ENCODE measurements at places on chromosomes 7 and 10.

DNA sequence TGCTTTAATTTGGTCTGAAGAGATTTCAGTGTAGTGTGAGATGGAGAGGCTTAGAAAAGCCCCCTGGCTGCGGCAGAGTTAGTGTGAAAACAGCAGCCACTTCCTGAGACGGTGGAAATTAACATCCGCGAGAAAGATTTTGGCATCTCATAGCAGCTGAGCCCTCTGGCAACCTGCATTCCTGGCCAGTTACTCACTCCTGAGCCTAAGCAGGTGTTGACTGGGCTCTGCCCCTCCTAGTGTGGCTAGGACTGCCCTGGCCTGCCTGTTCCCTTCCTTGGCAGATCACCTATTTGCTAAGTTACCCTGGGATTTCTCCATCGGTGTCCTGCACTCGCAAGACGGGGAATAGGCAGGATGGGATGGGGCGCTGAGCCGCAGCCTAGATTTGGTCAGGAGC, 57.6 kb upstream of the LMTK2 start:
- DNase-seq: no peak

- no peak for DNase-seq
Measured at GRCh38 chr10:92695679-92696605, 6.2 kb downstream of the HHEX start.

DNA sequence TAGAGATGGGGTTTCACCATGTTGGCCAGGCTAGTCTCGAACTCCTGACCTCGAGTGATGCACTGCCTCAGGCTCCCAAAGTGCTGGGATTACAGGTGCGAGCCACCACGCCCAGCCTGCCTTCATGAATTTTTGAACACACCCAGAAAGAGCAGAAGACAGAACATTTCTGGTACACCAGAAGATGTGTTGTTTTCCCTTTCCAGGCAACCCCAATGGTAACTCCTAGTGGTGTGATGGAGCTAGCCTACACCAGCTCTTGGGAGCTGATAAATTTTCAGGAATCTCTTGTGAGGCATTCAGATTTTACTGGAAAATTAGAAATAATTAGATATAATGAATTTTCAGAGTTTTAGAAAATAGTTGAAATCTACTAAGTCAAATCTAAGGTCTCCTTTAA, 904 bp upstream of the CCDC7 start:
- DNase-seq: no peak

DNA sequence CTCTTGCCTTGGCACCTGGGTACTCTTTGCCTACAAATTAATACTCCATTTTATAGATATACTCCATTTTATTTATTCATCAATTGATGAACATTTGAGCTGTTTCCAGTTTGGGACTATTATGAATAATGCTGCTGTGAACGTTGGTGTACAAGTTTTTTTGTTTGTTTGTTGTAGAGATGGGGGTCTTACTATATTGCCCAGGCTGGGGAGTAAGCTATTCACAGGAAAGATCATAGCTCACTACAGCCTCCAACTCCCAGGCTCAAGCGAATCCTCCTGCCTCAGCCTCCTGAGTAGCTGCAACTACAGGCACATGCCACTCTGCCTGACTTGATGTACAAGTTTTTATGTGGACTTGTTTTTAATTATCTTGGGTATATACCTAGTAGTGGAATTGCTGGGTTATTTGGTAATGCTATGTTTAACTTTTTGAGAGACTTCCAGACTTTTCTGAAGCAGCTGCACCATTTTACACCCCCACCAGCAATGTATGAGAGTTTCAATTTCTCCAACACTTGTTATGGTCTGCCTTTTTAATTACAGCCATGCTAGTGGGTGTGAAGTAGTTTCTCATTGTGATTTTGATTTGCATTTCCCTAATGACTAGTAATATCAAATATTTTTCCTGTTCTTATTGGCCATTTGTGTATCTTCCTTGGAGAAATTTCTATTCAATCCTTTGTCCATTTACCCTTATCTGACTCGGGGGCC, 15.9 kb downstream of the WBP1L start:
- no peak for DNase-seq

- DNase-seq: peak; percentile 39
Measured at GRCh38 chr7:76515999-76516443, 5.7 kb downstream of the UPK3B start.

- DNase-seq: no peak
Measured at GRCh38 chr10:123754123-123754522, 88.0 kb downstream of the GPR26 start.

GRCh38 chr10:50415292-50415691, 164.0 kb upstream of the ASAH2 start:
- DNase-seq: no peak

DNA sequence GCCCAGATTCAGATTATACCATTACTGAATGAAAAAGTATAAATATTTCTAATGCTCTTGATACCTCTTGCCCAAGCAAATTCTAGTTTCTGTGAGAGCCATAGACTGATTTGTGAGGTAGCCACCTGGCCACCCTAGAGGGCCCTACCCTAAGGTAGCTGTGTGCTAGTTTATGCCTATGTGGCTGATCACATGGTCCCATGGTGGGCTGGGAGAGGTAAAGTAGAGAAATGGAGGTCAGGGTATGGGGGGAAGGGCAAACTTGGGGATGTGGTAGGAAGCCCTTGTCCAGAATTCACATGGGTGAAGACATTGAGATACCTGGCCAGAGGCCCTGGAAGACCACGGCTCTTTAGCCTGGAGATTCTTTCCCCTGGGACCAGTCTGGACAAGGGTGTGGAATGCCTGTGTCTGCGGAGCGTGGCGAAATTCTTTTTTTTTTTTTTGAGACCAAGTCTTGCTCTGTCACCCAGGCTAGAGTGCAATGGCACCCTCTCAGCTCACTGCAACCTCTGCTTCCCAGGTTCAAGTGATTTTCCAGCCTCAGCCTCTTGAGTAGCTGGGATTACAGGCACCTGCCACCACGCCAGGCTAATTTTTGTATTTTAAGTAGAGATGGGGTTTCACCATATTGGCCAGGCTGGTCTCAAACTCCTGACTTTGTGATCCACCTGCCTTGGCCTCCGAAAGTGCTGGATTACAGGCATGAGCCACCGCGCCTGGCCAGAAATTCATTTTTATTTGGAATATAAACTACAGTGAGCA, 639.4 kb downstream of the ACTR3B start:
- DNase-seq: no peak

GRCh38 chr7:94303695-94304094, 91.0 kb upstream of the COL1A2 start:
- no peak for DNase-seq

DNA sequence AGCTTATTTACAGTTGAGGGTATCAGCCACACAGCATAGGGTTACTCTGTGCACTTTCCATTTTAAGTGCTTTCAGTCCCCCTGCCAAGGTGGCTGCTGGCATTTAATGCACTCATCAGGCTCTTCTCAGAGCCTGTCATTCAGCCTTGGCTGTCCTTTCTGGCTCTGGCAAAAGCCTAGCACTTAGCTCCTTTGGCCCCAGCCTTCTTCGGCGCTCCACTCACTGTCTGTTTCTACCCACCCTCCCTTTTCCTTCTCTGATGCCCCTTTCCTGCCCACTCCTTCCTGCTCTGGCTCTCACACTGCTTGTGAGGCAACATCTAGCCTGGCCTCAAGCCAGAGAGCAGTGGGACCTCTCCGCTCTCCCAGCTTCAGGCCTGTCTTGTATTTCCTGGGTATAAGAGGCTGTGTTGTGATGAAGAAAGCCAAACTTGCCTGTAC, 60.2 kb downstream of the WIPF3 start:
- DNase-seq: no peak

DNA sequence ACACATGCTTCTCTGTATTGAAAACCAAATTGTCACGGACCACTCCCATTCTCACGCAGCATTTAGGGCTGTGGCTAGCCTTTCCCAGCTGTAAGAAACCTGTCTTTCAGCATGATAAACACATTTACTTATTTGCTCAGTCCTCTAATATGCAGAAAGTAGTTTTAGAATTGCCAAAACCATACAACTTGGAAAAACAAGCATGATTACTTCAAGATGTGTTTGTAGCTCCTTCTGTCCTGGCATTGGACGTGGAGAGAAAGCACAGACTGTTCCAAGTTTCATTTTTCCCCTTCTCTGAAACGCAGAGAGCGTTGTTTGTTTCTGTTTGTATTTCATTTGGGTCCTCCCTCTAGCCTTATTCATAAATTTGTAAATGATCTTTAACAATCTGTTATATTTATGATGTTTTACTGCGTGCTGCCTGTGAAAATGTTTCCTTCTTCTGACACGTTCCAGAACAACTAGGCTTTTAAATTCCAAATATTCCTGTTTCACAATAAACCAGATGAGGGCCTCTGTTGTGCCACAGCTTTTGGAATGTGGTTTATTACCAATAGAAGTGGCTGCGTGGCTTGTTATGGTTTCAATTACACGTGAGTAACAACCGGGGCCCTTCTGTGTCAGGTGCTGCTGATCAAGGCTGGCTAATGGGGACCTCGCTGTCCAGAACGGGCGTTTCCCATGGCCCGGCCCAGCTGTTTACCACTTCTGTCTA, 26.1 kb downstream of the MNX1 start:
- no peak for DNase-seq

GRCh38 chr10:120824881-120825309, 26.3 kb upstream of the WDR11 start:
- DNase-seq: no peak

DNA sequence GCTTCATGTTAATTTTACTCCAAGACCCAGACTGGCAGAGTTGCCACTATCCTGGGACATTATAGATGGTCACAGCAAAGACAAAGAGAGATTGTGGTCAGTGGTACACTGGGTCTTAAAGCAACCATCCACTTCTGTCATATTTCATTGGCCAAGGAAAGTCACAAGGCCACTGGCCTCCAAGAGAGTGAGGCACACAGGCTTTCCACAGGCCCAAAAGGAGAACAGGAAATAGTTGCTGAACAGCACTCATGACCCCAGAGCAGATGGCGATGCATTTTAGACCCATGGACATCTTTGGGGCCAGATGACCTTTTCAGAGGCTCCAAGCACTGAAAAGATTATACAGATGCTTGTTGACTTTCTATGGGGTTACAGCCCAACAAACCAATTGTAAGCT, 97.4 kb downstream of the ARID5B start:
- no peak for DNase-seq

DNA sequence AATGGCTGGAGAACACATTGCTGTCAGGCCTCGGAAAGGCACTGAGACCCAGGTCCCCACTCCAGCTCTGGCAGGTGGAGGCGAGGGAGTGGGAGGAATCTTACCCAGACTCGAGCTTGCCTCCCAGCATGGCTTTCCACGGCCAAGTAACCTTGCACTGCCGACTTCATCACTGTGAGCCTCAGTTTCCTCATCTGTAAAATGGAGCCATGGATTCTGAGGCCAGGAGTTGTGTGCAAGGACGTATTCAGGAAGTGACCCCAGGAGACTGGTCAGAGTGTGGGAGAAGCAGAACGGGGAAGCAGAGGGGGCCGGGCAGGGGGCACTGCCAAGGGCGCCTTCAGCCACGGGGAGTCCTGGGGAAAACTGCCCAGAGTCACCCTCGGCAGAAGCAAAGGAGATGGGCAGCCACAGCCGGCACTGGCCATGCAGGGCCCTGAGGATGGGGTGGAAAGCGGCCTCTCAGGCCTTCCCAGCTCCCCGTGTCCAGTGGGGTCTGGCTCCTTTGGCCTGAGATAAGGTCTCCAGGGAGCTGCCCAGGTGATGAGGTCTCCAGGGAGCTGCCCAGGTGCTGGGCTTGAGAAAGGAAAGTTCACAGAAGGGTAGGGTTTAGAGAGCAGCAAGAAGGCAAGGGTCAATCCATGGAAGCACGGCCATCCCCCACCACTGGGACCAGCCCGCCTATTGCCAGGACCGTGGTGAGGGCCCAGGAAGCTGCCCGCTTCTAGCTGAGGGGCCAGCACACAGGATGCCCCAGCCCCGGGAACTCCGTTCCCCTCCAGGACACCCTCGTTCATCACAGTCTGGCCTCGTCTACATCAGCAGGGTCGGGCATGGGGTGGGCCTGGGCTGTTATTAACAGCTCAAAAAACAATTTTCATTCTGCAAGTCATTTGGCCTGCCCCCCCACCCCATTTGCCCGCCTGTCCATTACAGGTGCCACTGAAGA, 34.3 kb upstream of the EN2 start:
- no peak for DNase-seq

DNA sequence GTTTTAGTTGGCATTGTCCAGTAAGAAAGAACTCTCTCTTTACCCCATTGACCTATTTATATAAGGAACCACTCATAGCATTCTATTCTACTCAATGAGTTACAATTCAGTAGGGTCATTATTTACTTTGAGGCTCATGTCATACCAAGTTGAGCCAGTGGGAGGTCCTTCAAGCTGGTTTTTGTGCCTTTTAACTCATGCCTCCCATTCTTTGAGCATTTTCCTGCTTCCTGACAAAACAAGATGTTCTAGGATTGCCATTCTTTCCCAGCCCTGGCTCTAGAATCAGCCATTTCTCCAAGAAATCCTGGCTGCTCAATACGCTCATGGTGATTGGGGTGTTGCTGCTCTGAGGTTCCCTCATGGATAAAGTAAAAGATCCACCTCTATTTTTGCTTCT, 250.1 kb downstream of the ABCA13 start:
- no peak for DNase-seq

GRCh38 chr10:47349516-47349915, 1.4 kb downstream of the RBP3 start:
- no peak for DNase-seq

- DNase-seq: no peak
Measured at GRCh38 chr7:47225387-47226131, 356.4 kb downstream of the TNS3 start.

- DNase-seq: no peak
Measured at GRCh38 chr10:59068581-59069191, 107.8 kb upstream of the PHYHIPL start.

- no peak for DNase-seq
Measured at GRCh38 chr7:93008833-93009232, 108.9 kb downstream of the SAMD9 start.

DNA sequence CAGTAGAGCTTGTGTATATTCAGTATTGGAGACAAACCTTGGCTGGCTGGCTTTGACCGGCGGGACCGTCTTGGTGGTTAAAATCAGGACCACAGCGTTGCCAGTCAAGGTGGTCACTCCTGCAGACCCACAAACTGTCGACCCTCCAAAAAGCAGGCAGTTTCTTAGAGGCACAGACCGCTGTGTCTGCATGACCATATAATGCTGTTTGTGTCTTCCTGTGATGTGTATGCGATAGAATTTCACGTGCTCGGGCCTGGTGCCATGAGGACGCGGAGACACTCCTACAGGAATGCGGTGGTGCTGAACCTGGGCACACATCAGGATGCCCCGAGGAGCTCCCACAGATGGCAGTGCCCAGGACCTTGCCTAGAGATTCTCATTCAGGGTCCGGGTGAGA, 34.8 kb downstream of the BNIP3 start:
- DNase-seq: no peak

DNA sequence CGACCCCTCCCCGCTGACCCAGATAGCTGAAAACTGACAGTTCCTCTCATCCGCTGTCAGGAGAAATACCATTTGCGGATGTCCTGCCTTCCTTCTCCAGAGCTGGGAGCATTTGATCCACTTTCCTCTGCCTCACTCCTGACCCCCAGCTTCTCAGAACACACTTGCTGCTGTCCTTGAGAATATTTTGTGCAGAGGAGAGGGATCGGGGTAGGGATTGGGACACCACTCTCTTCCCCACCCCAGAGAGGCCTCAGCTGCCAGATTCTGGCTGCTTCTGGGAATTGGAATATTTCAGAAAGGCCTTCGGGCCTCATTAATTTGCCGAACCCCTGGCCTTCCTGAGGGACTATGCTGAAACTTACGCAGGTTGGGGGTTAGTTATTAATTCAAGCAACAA, 97.0 kb downstream of the C10orf105 start:
- no peak for DNase-seq

All from CD4-positive, alpha-beta T cell treated with Interferon alpha-2 for 1 hour (primary cell).